ENCODE measurements at places on chromosomes 11 and 22. TPM values are rescaled to one million over a fixed set of nuclear protein-coding genes. Genes with fewer than 3 reads are reported as not detected.

FGF3 gene
- not detected for total RNA-seq

GRCh38 chr11:56307836-56308235 lies 7.1 kb upstream of the OR8K3 start:
- no peak for DNase-seq

DNA sequence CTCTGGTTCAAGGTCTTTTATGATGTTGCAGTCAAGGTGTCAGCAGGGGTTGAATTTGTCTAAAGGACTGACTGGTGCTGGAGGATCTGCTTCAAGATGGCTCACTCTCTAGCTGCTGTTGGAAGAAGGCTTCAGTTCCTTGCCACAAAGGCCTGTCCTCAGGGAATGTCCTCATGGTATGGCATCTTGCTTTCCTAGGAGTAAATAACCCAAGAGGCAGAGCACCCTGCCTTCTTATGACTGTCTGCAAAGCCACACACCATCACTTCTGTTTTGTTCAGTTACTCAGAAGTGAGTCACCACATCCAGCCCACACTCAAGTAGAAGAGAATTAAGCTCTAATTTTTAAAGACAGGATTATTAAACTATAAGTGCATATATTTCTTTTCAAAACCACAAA lies 45.2 kb downstream of the PLAAT5 start:
- no peak for DNase-seq

GRCh38 chr11:112889446-112889845 lies 71.8 kb upstream of the NCAM1 start:
- DNase-seq, result no peak

- DNase-seq, result no peak
These were observed 8.2 kb upstream of the PLA2G3 start for GRCh38 chr22:31148488-31148887.

TSPAN4 gene
- total RNA-seq, result 40.5 TPM

GRCh38 chr11:63687845-63688244 lies 6.5 kb downstream of the RTN3 start:
- no peak for DNase-seq

- DNase-seq, result no peak
These were observed 99.6 kb downstream of the FAM168A start for GRCh38 chr11:73498343-73498742.

GSTT2B gene
- 3.2 TPM for total RNA-seq

DNA sequence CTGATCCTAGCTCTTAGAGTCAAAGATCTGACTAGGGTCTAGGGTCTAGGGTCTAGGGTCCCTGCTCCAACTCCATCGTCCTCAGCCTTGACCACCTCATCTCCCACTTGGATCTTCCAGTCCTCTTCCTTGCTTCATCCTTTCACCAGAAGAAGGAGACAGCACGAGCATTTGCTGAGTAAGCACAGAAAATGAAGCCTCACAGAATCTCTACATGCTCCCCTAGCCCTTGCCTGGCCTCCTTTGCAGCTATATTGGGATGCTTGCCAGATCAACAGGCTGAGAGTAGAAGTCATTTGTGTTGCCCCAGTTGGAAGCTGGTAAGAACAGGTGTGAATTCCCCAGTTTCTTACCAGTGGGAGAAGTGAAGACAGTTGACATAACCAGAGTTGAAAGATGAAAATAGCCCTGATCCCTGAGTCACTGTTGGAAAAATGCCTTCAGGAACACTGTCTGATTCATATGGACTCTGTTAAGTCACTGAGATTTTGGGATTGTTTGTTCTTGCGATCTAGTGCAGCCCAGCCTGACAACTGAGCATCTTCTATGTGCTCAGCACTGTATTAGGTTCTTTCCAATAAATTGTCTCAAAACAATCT lies 552.5 kb downstream of the INSC start:
- DNase-seq, result no peak

NECTIN1 gene
- total RNA-seq, result 20.6 TPM

TM7SF2 gene
- total RNA-seq, result 112 TPM

PANX3 gene
- total RNA-seq, result not detected

LARGE2 gene
- not detected for total RNA-seq

DNA sequence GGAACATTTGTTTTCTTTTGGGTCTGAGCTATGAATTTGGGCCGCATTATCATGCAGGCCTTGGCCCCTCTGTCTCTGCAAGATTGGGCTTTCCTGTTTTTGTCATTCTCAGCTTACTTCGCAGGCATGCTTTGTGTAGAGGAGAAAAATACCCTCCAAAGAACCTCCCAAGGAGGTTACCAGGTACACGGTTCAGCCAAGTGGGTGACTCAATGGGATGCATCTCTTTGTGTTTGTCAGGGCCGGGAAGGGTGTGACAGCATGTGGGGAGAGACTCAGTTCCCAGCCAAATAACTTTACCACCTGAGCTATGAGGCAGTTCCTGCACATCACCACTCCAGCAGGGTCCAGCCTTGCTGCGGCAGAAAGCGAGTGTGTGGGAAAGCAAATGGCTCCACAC lies 47.8 kb upstream of the CLDN5 start:
- DNase-seq, result no peak

DNA sequence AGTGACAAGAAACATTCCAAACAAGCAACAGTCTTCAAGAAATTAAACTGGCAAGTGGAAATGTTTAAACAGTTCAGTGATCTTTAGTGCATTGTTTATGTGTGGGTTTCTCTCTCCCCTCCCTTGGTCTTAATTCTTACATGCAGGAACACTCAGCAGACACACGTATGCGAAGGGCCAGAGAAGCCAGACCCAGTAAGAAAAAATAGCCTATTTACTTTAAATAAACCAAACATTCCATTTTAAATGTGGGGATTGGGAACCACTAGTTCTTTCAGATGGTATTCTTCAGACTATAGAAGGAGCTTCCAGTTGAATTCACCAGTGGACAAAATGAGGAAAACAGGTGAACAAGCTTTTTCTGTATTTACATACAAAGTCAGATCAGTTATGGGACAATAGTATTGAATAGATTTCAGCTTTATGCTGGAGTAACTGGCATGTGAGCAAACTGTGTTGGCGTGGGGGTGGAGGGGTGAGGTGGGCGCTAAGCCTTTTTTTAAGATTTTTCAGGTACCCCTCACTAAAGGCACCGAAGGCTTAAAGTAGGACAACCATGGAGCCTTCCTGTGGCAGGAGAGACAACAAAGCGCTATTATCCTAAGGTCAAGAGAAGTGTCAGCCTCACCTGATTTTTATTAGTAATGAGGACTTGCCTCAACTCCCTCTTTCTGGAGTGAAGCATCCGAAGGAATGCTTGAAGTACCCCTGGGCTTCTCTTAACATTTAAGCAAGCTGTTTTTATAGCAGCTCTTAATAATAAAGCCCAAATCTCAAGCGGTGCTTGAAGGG lies 6.0 kb downstream of the MALAT1 start:
- DNase-seq, result no peak

GRCh38 chr11:9253086-9253485 lies 12.1 kb downstream of the DENND5A start:
- DNase-seq, result no peak

- DNase-seq, result no peak
These were observed 9.1 kb downstream of the OR2AT4 start for GRCh38 chr11:75087319-75088305.

YAP1 gene
- 98.6 TPM for total RNA-seq

PTPRCAP gene
- total RNA-seq, result 2.0 TPM

ART5 gene
- total RNA-seq, result 4.6 TPM

- no peak for DNase-seq
These were observed 30.9 kb downstream of the ZBTB16 start for GRCh38 chr11:114090225-114090910.

GRCh38 chr22:45770506-45770905 lies 98.9 kb downstream of the ATXN10 start:
- DNase-seq, result no peak

SERPIND1 gene
- total RNA-seq, result not detected

GRAP2 gene
- 1.2 TPM for total RNA-seq

LRRC32 gene
- 30.8 TPM for total RNA-seq

DNA sequence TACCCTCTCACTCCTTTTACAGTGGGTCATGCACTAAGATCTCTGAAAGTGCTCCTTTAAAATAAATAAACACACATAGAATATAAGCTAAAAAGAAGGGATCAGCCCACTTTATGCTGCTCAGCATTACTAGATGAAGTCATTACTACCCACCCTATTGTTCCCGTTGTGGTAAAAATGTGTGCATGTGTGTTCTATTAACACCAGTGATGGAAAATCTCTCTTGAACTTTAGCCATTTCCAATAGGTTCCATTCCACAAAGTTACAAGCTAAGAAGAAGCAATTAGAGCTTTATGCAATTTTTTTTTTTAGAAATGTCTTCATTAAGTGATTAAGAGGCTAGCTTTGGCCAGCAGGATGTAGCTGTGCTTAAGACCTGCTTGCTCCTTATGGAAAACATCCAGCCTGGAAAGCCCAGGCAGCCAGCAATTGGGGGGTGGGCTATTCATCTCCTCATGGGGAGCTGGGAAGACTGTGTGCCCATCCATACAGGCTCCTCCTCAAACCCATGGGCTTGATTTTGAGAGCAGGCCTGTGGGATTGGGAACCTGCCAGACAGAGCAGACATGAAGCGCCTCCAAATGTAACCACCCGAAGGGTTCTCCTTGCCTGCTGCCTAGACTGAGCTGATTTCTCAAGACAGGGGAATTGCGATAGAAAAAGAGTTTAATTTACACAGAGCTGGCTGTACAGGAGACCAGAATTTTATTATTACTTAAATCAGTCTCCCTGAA lies 92.9 kb upstream of the PARVA start:
- DNase-seq, result no peak

GRCh38 chr11:63180536-63180935 lies 36.5 kb upstream of the SLC22A24 start:
- no peak for DNase-seq

- no peak for DNase-seq
These were observed 40.4 kb upstream of the ETS1 start for GRCh38 chr11:128627666-128628324.

DNA sequence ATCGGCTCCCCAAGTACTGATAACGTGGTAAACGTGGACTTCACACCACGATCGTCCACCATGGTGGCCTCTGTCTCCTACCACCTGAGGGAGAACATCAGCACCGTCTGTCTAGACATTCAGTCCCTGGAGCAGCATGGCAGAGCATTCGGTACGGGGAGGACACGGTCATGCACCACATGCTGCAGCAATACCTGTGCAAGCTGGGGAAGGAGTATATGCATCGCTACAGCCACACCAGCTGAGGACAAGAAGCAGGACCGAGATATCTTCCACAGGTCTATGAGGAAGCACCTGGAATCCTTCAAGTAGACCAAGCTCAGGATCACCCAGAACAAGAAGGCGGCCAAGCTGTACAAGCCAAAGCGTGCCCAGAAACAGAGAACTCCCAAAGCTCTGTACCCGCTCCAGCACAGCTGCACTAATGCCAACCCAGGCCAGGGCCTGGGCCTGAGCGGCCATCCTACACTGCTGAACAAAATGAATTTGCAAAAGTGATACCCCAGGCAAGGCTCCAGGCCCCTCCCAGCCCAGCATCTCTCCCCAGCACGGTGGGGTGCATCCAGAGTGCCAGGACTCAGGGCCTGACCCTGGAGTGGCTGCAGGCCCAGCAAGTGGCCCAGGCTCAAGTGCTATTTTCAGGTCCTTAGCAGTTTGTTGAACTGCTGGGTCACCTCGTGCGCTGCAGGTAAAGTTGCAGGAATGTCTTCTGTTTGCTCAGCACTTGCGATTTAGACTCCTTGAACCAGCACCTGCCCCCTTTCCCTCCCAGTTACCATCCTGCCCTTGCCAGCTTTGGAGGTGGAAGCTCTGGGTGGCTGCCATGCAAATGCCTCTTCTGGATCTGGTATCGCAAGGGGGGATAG lies 119.3 kb upstream of the SERPIND1 start:
- no peak for DNase-seq

DNA sequence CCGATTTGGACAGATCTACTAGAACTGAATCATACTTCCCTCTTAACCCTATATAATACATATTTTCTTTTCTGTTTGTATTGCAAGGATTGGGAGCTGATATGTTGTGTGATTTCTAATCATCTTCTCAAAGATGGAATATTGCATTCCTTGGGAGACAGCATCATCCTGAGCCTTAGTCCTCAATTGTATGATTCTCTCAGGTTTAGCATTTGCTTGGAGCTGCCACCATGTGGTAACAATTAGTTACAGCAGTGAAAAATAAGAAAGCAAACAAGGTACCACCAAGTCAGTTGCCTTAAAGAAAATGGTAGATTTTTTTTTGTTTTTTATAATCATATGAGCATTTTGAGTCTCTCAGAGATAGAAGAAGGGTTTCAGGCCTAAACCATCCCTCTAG lies 11.9 kb downstream of the SNX19 start:
- no peak for DNase-seq

SDHD gene
- total RNA-seq, result 269 TPM

Measured in left ventricle myocardium superior (tissue), 1 donor.